ENCODE measurements at places on chromosomes 3 and 15. TPM values are rescaled to one million over a fixed set of nuclear protein-coding genes. Genes with fewer than 3 reads are reported as not detected.

DNA sequence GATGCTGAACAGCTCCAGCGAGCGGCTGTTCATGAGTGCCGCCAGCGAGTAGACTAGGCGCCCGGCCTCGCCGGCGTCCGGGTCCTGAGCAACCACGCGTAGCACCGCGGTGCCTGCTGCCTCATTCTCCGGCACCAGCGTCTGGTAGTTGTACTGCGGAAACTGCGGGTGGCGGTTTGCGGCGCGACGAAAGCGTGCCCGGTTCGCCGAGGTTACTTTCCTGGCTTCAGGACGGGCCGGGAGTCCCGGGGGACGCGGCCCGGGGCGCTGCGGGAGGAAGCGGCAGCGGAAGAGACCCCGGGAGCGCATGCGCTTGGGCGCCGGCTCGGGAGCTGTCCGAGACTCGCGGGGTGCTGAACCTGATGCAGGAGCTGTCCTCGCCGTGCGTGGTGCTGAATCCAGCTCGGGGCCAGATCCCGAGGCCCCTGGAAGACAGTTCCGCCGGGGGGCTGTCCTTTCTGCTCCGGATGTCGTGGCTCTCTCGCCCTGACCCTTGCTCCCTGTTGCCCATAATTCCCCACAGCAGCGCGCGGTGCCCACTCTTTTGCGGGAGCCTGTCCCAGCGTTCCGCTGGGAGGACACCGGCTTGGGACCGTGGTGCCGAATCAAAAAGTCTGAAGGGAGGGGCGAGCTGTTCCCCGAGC, 1.1 kb downstream of the CELSR3 start:
- no peak for DNase-seq

Gene POC1A
- 27.4 TPM for total RNA-seq

Gene GREM1
- not detected for total RNA-seq

GRCh38 chr3:10942690-10943205, 49.8 kb upstream of the SLC6A1 start:
- no peak for DNase-seq

Gene SNTN
- not detected for total RNA-seq

GRCh38 chr3:134377896-134378295, 3.6 kb upstream of the AMOTL2 start:
- DNase-seq = no peak

GRCh38 chr3:14378415-14378814, 24.0 kb upstream of the SLC6A6 start:
- no peak for DNase-seq

GRCh38 chr3:196706731-196707130, 5.3 kb downstream of the CEP19 start:
- DNase-seq = no peak

- peak; percentile 50 for DNase-seq
Measured at GRCh38 chr15:92205255-92205739, 188.4 kb upstream of the ST8SIA2 start.

Gene TRA2B
- total RNA-seq = 296 TPM

GRCh38 chr3:170506556-170506955, 79.3 kb downstream of the SLC7A14 start:
- DNase-seq = peak; percentile 84

Gene ROPN1
- total RNA-seq = not detected

- peak; percentile 70 for DNase-seq
Measured at GRCh38 chr15:90190606-90191343, 10.4 kb upstream of the SEMA4B start.

DNA sequence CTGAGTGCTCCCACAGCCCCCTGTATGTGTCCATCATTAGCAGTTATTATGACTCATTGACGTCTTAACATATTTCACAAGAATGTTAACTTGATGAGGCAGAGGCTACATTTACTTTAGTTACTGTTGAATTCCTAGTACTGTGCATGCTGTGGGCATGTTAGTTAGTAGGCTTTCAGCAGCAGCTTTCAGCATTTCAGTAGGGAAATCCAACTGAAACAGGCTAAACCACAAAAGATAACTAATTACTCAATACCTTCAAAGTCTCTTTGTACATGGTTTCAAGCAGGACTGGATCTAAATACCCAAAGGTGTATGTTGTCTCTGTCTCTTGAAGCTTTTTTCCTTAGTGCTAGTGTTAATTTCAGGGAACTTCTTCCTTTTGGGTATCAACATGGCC, 229.9 kb upstream of the SUCLG2 start:
- no peak for DNase-seq

DNA sequence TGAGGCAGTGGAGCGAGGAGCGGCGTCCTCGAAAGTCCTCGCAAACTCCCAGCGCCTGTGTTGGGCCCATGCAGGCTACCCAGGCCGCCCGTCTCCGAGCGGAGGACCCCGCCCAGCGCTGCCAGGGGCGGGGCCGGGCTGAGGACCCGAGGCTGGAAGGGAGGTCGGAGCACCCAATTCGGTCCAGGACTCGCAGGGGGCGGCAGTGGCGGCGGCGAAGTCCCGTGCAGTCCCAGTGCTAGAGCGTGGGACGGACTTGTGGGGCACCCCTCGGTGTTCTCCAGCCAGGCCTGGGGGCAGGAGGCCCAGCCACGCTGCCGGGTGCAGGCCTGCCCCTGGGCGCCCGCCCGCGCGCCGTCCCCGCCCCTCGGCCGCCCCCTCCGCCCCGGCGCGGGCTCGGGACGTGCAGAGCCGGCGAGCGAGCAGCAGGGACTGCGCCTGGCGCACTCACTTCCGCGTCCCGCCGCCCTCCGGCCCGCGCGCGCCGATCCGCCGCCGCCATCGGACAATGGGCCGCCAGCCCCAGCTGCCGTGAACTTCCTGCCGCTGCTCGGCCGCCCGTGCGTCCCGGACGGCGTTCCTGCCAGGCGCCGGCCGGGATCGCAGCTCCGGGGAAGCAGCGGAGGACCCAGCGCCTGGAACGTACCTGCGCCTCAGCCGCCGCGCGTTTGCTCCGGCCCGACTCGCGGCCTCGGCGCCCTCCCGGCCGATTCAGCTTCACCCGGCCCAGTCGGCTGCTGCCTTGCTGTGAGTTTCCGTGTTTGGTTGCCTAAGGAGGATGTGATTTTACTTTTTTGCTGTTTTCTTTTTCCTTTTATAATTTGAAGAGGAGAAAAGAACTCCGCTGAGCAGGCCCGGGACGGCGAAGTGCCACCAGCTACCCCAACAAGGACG, 596 bp upstream of the LIMD1 start:
- DNase-seq = peak; percentile 62

DNA sequence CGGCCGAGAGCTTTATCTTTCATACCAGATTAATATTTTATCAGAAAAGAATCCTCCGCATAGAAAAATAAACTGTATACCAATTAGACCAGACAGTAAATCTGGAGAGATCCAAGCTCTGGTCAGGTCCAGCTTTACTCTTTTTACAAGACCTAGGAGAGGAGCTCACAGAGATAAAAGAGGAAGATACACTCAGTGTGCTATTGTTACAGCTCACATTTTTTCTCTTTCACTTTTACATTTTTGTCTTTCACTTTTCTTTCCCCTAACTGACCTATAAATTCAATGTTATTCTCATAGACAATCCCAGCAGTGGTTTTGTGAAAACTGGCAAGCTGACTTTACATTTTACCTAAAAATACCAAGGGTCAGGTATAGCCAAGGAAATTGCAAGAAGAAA, 55.8 kb downstream of the GUCA1C start:
- DNase-seq = no peak

Gene CD200R1
- total RNA-seq = not detected

- DNase-seq = no peak
Measured at GRCh38 chr15:57548835-57549234, 42.9 kb upstream of the MYZAP start.

Gene ARNT2
- total RNA-seq = not detected

DNA sequence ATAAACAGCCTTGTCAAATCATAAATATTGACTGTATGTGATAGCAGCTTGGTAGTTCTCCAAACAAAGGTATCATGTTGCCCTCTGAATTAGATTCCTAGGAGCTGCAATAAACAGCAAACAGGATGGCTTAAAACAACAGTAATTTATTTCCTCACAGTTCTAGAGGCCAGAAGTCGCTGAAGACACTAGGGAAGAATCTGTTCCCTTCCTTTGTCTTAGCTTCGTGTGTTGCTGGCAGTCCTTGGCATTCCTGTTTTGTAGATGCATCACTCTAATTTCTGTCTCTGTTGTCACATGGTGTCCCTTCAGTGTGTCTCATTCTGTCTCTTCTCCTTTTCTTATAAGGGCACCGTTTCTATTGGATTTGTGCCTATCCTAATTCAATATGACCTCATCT, 679.3 kb downstream of the OTOL1 start:
- DNase-seq = no peak

Gene SGO1
- 5.1 TPM for total RNA-seq

All from HT-29 (cell line).